Activated naive CD8-positive, alpha-beta T cell treated with anti-CD3 and anti-CD28 coated beads for 36 hours (primary cell): ENCODE measurements at places on chromosomes 13 and 19. TPM values are rescaled to one million over a fixed set of nuclear protein-coding genes. Genes with fewer than 3 reads are reported as not detected.

Gene HIPK4
- not detected for total RNA-seq

Gene IZUMO2
- total RNA-seq = not detected

Gene POLR2E
- 290 TPM for total RNA-seq

Gene KLK1
- 0.60 TPM for total RNA-seq

Gene ARRDC2
- total RNA-seq = 20.1 TPM
